ENCODE measurements at places on chromosomes 4 and X. TPM values are rescaled to one million over a fixed set of nuclear protein-coding genes. Genes with fewer than 3 reads are reported as not detected.

ADH1C gene
- total RNA-seq = not detected

CT45A3 gene
- not detected for total RNA-seq

PHF8 gene
- 39.6 TPM for total RNA-seq

SERPINA7 gene
- not detected for total RNA-seq
